T-helper 2 cell (primary cell): ENCODE measurements at places on chromosomes 1 and 21.

- peak; percentile 86 for DNase-seq
These were observed 27.5 kb upstream of the EPB41 start for GRCh38 chr1:28886731-28887418.

- no peak for DNase-seq
These were observed 6.3 kb downstream of the MAGI3 start for GRCh38 chr1:113396585-113396984.

GRCh38 chr1:213622365-213623063 lies 365.3 kb upstream of the PROX1 start:
- DNase-seq = no peak

- DNase-seq = no peak
These were observed 77.8 kb downstream of the KCNK2 start for GRCh38 chr1:215160351-215160750.

DNA sequence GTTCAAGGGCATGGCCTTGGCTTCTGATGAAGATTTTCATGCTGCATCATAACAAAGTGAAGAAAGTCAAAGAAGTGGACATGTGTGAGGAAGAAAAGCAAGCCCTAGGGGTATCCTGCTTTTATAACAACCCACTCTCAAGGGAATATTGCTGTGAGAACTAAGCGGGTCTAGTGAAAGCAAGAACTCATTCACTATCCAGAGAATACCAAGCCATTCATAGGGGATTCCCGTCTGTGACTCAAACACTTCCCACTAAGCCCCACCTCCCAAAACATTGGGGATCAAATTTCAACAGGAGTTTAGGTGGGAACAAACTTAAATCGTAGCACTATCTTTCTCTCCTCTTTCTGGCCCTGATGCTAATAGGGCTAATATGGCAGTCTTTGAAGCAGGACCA lies 98.5 kb upstream of the CTTNBP2NL start:
- no peak for DNase-seq

DNA sequence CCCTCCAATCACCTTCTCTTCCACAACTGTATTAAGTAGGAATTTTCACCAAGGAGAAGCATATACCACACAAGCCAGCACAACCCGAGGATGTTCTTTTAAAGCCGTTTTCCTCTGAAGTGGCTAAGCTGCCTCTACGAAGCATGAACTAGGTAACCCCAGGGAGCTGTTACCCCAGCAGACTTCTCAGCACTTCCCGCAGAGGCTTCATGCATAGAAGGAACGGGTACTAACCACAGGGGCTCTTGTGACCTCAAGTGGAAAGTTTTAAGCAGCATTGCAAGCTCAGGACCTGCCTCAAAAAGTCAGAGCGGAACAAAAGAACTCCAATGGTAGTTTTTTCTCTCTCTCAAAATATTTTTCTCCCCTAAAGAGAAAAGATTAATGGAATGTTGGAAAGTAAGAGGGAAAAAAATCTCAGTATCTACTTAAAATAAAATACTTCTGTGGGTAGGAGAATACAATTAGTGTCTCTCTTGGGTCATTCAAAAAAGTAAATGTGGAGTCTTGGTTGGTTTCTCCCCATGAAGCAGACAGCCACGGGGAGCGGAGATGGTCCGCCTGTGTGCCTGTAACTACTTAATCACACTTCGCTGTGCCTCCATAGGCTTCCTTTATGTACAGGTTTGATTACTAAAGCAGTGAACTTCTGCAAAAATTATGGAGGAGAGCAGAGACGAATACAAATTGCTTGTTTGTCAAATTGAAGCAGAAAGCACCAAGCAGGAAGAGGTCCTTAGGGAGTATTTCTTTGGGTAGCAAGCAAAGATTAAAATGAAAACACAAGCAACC lies 40.9 kb downstream of the STX6 start:
- no peak for DNase-seq

DNA sequence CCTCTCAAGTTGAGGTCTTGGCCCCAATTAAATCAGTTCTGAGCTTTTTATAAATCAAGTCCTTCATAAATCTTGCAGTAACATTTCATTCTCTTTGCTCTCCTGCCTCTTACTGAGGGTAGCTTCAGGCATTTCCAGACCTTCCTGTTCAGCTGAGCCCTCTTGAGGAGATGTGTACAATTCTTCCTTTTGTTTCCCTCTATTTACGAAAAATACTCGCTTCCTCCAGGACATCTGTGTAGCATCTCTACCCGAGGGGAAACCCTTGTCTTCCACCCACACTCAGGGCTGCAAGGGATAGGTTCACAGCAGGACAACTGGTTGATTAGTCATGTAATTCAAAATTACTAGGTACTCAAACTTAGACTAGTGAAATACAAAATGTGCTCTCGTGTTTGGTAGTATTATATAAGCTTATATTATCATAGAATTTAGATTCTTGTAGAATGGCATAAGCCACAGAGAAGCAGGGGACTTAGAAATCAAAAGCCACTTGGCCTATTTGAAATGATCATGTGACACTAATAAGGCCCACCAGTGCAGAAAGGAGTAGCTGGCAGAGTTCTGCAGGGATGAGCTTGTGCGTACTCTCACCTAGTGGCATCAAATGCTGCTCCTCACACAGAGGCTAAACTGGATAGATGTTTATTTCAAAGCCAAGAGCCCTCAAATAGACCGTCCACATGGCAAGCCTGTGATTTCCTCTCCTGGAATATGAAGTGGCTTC lies 126.7 kb downstream of the GDAP2 start:
- no peak for DNase-seq

DNA sequence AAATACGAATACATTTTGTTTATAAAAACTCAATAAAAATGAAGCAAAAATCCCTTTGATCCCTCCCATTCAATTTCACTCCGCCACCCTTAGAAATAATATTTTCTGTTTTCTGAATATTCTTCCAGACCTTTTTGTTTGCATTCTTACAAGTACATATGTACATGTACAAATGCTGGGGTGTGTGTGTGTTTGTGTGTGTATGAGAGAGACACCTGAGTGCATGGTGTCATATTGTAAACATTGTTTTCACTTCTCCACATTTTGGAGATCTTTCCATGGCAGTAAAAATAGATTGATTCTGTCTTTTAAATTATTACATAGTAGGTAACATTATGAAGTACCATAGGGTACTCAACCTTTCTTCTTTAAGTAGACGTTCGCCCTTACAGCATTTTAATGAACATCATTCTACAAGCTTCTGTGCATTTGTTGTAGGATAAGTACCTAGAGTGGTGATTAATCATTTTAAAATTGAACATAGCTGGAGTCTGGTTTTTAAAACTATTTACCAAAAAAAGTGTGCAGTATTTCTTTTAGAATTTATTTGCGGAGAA lies 1.3 kb upstream of the MPC2 start:
- peak; percentile 17 for DNase-seq

GRCh38 chr21:16309250-16309971 lies 579.6 kb downstream of the USP25 start:
- DNase-seq = no peak

DNA sequence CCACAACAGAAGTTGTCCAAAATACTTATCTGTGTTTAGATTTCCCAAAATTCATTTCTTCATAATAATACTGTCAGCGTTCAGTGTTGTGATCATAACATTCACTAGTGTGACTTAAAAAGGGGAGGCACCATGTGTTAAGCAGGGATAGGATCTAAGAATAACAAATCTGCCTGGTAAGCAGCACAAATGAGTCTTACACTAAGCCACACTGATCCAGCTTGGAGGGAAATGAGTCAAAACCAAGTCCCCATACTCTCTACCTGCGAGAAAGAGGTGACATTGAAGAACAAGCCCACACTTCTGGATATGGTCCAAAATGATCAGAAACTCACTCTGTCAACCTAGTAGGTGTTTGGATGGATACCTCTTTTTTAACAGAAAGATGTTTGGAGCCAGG lies 145.5 kb downstream of the CRB1 start:
- DNase-seq = peak; percentile 37

- DNase-seq = peak; percentile 65
These were observed 54.1 kb upstream of the LYST start for GRCh38 chr1:235920596-235921375.

GRCh38 chr1:23555270-23555985 lies 3.9 kb downstream of the ID3 start:
- no peak for DNase-seq

- DNase-seq = no peak
These were observed 19.0 kb downstream of the THEMIS2 start for GRCh38 chr1:27891196-27891889.

DNA sequence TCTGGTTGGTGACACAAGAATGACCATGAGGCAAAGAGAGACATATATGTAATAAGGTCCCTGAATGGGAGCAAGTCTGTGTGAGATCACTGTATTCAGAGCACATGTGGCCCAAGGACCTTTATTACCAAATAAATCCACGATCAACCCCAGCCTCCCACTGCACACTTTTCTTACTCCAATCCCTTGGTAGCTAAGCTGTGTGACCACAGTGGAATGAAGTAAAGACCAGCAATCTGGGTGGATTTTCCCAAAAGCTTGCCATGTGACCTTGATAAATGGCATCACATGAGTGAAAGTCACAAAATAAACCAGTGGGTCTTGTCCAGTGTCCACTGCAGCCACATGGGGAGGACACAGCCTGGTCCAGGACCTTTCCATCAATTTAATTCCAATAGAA lies 36.7 kb upstream of the TLR5 start:
- DNase-seq = no peak

GRCh38 chr1:206451134-206451686 lies 19.1 kb upstream of the IKBKE start:
- DNase-seq = no peak

GRCh38 chr21:38768471-38769063 lies 37.2 kb upstream of the ETS2 start:
- DNase-seq = no peak

DNA sequence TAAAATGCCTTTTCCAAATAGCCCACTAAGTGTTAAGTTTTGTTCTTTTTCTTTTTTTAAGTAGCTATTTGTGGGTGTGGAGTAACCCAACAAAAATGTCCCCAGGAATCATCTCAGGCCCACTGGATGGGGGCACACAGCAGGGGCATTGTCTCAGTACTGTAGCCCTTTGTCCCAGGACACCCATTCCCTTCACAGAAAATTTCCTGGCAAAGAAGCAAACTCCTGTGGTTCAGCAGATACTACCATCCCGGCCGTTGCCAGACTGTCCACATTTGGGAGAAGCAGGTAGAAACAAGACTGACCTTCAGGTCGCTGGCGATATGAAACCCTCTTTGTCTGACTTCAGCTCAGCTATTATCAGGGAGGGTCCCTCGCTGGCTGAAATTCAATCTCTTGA lies 23.7 kb upstream of the SRRM1 start:
- DNase-seq = no peak

DNA sequence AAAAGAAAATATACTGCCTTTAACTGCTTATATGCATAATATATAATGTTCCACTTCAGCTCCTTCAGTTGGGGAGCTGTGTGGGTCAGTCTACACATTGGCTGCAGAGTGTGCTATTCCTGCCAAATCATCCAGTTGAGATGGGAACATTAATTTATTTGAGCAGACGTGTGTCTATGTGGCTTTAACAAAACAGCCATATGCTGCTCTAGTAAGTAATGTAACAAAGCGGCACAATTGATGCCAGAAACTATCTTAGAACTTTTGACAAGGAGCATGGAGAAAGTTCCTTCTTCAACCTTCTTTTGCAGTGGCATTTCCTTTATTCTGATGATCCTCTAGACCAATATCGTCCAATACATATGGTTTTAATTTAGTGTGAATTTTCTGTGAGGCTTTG lies 285.9 kb upstream of the C1orf87 start:
- no peak for DNase-seq

GRCh38 chr1:214476986-214477870 lies 74.2 kb downstream of the PTPN14 start:
- no peak for DNase-seq

GRCh38 chr21:29849735-29850176 lies 90.0 kb downstream of the GRIK1 start:
- no peak for DNase-seq

DNA sequence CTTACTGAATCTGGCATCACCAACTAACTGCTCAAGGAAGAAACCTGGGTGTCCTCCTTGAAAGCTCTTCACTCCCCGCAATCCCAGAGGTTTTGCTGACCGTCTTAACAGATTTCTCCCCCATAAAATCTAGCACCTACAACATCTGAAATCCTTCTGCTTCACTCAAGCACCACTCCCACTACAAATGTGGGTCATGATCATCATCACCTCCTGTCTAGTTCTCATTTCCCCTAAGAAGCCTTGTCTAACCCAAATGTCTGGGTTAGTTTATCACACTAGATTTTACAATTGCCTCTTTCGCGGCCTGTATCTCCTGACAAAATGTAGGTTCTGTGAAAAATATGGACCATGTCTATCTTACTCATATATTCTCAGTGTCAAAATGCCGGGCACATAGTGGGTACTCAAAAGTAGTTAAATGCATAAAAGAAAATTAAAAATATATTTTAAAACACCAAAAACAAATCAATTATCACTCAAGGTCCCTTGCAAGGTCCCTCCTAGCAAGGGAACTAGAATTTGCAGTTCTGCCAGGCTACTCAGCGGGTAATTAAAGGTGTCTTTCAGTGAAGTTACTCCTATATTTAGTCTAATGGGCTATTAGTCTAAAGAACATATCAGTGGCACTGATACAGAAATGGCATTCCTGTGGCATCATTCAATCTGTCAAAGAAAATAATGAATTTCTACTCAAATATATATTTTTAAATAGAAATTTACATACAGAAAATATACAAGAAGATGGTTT lies 19.6 kb downstream of the C21orf91 start:
- peak; percentile 72 for DNase-seq

GRCh38 chr1:113353580-113353979 lies 36.7 kb upstream of the MAGI3 start:
- DNase-seq = no peak

DNA sequence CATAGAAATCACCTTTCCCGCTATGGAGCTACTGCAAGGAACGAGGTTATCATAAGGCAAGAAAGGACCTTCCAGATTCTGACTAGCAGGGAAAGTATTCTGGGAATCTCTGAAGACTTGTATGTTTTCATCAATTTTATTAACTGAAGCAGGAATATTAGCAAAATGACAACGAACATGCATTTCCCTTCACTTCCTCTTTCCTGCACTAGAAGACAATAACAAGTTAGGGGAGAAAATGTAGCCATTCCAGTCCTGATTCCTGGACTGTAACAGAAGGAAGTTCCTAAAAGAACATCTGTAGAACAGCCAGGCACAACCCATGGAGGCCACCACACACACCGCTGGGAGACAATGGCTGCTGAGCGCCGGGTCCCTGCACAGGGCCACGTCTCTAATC lies 106.8 kb downstream of the RAVER2 start:
- DNase-seq = no peak

DNA sequence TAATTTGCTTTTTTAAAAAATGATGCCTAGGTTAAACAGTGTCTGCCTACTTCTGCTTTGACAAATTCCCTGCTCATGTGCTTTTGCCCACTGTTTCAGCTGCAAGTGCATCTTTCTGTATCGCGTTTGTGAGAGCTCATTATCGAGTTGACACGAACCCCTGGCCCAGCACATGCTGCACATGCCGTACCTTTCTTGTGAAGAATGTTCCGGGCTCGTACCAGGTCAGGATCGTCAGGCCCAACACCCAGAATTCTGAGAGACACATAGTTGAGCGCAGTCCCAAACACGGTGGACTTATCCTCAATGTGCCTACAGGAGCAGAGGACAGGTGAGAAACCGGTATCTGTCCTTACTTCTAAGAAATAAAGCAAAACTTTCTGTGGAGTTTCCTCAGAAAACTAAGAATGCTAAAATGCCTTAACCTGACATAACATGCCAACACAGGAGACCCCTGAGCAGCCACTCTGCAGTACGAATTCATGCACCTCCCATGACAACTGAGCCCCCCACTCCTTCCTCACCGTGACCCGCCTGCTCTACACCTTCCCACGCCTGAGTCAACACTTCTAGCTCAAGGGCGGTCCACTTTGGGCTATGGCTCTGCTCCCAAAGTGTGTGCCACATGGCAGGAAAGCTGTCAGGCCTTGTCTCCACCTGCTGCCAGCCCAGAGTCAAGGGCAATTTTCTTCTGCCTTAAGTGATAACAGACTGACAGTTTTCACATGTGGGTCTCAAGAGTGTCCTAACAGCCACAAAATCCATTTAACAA lies 6.7 kb downstream of the LSS start:
- no peak for DNase-seq
